ENCODE measurements at places on chromosomes 12 and 14.

GRCh38 chr12:20123465-20123864 lies 244.9 kb upstream of the PDE3A start:
- no peak for DNase-seq

DNA sequence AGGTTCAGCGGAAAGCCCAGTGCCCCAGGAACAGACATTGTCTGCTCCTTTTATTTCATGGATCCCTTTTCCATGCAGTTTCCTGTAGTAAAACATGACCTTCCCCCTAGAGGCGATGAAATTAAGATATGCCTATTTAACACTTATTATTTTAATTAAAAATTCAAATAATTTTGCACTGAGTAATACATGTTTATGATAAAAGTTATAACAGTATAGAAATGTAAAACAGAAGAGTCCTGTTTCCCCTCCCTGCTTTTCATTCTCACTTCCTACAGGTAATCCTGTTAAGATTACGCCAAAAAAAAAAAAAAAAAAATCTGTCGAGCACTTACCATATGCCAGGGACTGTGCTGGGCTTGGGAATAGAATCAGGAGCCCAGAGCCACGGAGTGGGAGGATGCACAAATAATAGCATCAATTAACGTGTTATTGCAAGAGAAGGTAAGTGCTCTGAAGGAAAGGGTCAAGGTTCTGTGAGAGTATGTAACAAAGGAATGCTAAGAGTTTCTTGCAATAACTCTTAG lies 830 bp upstream of the LPCAT3 start:
- DNase-seq, result no peak

DNA sequence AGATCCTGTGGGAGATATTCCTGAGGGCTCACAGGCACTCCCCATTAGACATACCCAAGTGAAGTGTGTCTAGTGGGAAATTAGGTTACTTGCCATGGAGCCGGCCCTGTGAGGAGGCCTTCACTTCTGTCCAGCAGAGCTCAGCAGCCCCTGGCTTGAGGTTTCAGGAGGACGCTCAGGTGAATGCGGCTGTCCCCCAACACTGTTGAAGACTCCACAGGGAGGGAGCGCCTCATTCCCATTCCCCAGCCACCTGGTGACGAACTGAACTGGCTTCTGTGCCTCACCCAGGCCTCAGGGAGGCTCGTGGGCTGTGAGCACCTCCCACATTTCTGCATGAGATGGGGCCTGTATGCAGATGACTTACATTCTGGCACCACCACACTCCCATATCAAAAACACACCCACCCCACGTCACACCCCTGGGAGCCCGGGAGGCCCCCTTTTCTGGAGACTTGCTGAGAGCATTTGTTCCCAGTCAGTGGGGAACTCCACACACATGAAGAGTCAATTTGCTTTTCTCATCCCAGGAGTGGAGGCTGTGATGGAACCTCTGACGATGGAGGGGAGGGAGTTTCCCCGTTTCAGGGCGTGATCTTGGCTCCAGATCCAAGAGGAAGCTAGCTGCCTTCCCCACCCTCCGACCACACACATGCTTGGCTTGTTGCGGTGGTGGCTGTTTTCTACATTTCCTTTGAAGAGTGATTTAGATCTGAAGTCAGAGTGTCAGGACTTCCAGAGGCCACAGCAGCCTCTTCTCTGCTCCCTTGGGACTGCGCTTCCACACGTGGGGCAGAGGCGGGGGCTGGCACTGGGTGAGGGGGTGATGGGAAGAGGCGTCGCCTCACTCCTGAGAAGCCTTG lies 120.7 kb downstream of the ADGRD1 start:
- no peak for DNase-seq

DNA sequence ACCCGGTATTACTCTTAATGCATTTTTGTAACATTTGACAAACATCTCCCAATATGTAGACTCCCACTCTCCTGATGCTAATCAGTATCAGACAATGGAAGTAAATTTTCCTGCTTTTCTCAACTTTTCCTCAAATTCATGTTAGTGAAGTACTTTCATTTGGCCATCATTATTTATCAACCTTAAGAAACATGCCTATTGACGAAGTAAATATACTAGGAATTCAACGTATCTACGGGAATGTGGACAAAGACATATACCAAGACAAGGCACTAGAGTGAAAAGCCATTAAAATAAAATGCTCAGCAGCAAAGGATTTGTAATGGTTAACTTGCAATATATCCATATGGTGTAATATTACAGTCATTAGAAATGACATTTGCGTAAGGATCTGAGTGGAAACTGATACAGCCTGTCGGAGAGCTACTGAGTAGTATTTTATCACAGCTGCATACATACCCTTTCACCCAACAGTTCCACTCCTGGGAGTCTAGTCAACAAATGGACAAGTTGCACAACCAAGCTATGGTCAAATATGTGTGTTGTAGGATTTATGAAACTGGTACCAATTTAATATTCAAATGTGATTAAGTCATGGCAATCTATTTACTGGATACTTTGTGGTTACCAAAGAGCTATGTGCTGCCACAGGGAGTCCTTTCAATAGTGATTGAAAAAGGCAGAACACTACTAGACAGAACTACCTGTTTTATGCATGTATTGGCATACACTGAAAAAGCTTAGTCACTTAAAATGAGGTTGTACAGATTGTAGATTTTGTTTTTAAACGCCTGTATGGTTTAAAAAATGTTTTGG lies 26.5 kb downstream of the NUDT4 start:
- no peak for DNase-seq

DNA sequence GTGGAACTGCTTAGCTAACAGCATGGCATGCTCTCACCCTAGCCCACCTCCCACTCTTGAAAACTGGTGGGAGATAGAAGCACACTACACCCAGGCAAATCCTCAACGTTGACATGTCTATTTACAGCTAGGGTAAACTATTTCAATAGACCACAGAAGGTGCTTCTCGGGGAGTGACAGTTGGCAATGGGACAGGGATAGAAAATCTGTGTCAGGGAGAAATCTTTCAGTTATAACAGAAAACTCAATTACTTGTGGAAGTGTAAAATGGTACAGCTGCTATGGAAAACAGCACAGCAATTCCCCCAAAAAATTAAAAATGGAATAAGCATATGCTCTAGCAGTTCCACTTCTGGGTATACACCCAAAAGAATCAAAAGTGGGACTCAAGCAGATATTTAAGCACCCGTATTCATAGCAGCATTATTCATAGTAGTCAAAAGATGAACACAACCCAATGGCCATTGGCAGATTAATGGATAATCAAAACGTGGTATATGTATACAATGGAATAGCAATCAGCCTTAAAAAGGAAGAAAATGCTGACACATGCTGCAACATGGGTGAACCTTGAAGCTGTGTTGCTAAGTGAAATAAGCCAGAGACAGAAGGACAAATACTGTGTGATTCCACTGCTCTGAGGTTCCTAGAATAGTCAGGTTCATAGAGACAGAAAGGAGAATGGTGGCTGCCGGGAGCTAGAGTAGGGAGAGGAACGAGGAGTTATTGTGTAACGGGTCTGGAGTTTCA lies 92.5 kb downstream of the STAB2 start:
- DNase-seq, result no peak

DNA sequence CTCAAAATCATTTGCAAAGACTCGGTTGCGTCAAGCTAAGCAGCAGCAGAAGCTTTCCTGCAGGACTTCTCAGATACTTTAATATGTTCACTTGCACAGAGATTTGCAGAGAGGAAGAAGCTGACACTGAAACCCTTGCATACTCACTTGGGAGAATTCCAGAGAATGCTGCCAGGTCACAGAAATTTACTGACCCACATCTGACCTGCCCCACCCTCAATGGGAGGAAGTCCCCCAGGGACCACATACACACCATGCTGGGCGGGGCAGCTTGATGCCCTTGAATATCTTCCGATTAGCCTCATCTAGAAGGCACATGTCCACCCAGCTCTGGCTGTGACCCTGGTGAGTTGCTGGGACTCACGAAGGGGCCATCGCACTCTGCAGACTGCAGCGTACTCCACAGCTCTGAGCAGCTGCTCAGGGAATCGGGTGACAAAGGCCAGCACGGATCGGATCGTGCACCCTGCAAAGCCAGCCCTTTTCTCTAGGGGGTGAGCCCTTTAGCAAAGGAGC lies 83.2 kb downstream of the ITPK1 start:
- no peak for DNase-seq

DNA sequence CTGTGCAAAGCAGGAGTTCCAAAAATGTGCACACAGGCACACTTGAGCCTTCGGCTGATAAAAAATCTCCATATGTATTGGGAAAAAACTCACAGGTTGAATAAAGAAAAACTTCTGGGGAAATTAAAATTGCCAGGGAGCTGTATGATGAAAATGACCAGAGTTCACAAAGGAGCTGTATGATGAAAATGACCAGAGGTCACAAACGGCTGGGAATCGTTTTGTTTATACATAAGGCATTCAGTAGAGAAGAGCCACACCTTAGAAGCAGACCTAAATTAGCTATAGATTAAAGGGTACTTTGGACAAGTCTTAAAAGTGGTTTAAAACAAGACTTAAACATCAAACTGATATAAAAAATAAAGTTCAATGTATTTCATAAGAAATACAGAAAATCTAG lies 251.7 kb upstream of the TMEM132C start:
- no peak for DNase-seq

GRCh38 chr12:56581418-56582145 lies 48.5 kb downstream of the BAZ2A start:
- peak; percentile 9 for DNase-seq

- no peak for DNase-seq
Measured at GRCh38 chr14:35883677-35884293, 57.6 kb downstream of the BRMS1L start.

GRCh38 chr12:12294215-12295005 lies 27.6 kb upstream of the LRP6 start:
- no peak for DNase-seq

DNA sequence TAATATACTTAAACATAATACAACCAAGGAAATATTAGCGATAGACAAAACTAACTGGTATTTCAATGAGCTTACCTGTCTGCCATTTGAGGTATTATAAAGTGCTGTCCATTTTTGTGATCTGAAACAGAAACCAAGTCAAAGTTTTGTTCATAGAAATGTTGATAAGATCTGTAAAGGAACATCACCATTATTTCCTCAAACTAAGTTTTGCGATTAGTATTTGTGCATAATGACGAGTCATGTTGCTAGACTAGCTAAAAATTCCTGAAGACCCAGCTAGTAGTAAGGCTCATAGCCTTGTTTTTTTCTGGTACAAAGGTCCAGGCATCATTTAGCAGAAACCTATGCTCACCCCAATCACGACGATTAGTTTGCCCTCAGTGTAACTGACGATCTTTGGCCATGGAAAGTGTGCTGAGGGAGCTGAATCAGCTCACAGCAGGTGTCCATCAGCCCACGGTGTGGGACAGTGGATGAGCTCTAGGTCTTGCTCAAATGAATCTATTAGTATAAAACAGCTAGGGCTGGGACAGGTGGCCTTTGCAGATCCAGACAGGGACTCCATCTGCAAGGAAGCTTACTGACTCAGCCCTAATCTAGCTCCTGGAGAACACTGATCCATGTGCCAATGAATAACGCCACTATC lies 28.7 kb downstream of the GIT2 start:
- peak; percentile 12 for DNase-seq

DNA sequence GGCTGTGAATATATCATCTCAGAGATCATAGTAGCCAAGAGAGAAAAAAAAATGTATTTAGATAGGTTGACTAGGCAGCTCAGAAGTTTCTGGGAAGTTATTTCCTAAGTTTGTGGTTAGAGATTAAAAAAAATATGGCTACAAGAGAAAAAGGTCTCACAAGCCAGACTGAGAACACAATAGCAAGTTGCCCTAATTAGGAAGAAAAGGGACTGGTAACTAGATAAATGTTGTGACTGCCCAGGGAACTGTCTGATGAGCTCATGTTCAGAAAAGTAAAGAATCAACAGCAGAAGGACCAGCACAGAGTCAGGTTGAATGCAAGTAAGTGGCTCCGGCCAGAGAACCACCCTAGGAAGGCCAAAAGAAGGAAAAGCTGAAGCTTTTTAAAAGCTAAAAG lies 256.6 kb downstream of the PRKD1 start:
- no peak for DNase-seq

DNA sequence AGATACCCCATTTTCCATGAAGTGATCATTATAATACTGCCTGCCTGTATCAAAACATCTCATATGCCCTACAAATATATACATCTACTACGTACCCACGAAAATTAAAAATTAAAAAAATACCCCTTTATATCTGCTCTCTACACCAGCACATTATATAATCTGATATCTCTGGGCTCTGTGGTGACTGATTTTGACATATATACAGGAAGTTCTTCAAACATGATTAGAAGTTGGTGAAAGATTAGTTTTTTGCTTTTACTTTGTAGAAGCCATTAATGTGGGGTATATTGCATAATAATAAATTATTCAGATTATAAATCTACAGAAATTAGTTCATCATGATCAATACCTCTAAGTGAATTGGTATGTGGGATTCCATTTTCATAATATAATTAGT lies 126.7 kb upstream of the MDM1 start:
- no peak for DNase-seq
